SK-N-SH (cell line): ENCODE measurements at places on chromosomes 2 and 18.

- no peak for DNase-seq
Measured at GRCh38 chr2:233189025-233189424, 62.4 kb upstream of the ATG16L1 start.

DNA sequence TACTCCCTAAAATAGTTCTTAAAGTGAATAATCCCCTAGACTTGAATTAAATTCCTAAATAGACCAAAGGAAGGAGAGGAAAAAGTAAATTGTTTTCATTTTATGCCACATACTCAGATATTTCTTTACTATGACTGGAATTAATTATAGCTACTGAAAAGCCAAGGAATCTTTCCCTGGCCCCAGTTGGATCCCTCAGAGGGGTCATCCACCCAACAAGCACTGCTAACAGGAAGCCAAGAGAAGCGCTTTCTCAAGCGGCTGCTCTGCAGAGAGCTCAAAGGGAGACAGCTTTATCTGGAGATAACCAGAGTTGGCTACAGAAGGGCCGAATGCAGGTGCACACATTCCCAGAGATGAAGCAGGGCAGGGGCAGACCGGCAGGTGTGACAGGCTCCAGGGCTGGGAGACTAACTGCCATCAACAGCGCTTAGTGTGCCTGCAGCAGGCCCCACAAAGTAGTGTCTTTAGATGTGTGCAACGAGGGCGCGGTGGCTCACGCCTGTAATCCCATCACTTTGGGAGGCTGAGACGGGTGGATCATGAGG is 51.1 kb downstream of the POLR1A start:
- no peak for DNase-seq

- DNase-seq = no peak
Measured at GRCh38 chr2:135893374-135893794, 17.1 kb upstream of the MCM6 start.

GRCh38 chr2:16094811-16095210 is 154.5 kb downstream of the MYCN start:
- DNase-seq = peak; percentile 18

GRCh38 chr2:47089083-47089464 is 66.0 kb downstream of the STPG4 start:
- peak; percentile 38 for DNase-seq

GRCh38 chr2:225028572-225028971 is 13.7 kb downstream of the DOCK10 start:
- DNase-seq = no peak

GRCh38 chr18:14933964-14934363 is 186.0 kb downstream of the ANKRD30B start:
- DNase-seq = no peak

DNA sequence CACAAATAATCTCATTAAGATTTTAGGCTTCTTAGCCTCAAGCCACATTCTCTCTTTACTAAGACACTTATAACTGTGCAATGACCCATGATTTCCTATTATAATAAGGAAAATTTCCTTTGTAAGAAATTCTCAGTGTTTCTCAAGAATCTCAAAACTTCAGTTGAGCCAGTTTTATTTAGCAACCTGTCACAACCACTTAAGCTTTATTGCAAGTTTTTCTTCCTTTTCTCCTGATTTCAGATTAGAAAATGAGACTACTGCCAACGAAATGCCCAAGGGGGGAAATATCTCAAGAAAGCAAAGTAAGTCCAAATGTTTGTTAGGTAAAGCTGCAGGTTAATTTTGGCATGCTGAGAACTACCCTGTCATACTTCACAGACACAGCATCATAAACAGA is 178.5 kb downstream of the THADA start:
- DNase-seq = no peak

DNA sequence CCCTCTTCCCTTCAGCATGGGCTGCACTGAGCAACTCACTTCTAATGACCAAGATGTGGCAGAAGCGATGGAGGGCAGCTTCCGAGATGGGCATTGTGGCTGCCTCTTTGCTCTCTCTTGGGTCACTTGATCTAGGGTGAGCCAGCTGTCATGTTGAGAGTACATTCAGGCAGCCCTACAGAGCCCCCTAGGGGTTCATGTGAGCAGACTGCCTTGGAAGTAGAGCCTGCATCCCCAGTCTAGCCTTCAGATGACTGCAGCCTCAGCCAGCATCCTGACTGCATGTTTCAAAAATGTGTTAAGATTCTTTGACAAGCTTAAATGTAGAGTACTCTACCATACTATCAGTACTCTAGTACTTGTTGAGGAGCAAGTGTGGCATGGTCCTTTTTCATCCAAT is 143.9 kb downstream of the NCK2 start:
- DNase-seq = no peak

DNA sequence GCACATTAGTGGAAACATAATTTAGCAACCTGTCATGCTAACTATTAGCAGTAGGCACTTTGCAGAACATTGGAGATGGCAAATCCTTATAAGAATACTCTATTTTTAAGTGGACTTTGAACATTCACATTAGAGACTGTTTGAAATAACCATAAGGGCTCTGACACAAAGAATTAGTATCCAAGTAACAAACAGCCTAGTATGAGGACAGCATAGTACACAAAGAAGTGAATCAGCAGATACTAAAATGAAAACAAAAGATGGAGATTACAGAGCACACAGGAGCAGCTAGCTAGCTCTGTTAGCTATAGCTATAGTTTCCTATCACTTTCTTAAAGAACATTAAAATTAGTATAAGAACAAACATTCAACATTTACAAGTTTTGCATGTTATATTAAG is 256.3 kb upstream of the SPOPL start:
- no peak for DNase-seq

DNA sequence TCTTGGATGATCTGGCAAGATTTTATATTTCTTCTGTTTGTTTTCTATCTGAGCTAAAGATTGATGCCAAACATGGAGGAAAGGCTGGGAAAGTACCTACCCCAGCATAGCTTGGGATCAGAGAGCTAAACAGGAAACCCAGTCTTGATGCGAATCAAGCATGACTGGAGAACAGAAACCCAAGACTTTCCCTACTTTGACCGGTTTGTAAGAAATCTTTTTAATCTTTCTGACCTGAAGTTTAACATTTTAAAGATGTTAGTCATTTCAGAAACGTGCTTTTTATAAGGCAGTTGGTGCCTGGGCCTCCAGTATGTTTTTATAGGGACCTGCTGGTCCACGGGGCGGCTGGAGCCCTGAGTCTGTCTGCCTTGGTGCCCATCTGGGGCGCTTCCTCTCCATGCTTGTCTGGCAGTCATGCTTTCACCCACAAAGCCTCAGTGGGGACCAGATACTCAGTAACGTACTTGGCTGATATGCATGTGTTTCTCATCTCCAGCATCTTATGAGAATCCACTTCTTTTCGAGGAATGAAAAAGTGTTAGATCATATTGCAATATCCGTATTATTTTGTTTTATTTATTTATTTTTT is 266.5 kb downstream of the PTGR3 start:
- DNase-seq = no peak

DNA sequence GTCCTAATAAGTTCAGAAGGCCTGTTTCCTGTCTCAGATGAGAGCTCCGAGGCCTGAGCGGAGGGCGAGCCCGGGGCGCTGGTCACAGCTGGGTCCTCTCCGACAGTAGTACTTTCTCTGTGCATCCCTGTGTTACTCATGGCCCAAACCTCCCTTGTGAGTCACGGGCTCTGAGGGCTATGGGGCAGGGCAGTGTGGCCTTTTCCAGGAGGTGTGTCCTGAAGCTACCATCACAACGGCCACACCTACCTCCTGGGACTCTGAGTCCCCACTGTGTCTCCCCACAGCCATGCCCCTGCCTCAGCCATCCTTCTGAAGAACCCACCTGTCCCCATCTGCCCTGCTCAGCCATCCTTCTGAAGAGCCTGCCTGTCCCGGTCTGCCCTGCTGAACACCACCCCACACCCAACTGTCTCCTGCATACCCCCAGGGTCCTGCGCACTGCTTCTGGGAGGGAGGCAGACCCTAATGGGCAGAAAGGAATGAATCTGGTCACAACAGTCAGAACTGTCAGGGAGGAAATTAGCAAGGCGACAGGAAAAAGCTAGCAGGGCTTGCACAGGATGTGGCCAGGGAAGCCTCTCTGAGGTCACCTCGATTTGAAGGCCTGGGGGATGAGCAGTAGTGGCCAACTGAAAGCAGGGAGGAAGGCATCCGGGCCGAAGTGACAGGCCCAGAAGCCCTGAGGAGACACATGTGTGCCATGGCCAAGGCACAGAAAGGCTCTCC is 145.4 kb upstream of the RIOK3 start:
- no peak for DNase-seq

DNA sequence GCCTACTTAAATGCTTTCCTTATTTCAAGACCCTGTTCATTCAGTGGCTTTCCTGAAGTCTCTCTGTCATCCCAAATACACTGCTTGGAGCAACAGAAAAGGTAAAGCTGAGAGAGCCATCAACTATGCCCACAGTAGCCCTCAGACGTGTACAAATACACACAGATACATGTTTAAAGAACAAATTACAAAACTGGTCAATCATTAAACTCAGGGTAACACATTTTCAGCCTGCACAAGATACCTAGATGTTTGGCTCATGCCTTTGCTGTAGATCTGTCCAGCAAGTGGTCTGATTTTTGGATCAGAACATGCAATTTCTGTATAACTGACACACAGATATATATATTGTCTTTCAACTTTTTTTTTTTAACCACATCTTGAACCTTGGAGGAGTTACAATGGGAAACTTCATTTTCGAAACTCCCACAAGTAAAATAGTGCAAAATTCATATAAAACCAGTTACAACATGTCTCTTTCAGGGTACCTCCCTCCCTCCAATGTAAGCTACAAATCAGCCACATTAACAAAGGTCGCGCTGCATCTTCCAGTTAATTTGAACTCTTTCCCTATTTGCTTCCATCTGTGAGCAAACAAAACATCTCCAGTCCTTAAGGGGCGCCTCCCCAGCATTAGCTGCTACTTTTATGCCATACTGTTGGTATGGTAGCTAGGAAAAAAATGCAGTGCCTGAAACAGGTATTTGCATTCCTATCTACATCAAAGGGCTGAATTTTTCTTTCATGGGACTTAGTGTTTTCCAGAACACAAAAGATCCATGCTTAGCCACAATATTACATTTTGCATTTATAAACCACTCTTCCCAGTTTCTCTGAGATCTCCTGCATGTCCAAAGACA is 311.9 kb downstream of the NRXN1 start:
- DNase-seq = no peak

GRCh38 chr2:121093692-121094091 is 191.3 kb downstream of the TFCP2L1 start:
- DNase-seq = no peak

GRCh38 chr2:41934329-41934958 is 113.4 kb upstream of the PKDCC start:
- DNase-seq = no peak

- DNase-seq = no peak
Measured at GRCh38 chr2:144201868-144202468, 318.0 kb downstream of the ZEB2 start.

DNA sequence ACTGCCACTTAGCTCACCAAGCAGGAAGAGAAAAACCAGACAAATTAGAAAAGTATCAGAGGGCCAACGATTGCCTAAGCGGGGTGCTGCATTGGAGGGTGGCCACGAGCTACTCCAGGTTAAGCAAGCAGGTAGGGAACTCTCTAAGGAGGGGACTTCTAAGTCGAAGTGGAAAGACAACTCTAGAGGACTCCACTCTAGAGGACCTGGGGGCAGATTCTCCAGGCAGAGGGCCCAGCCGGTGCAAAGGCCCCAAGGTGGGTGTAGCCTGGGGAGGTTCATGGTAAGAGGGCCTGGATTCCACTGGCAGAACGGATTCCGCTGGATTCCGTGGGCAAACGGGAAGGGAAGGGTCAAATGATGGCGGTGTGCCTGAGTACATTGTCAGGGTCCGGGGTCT is 12.7 kb downstream of the FBLN7 start:
- DNase-seq = no peak

DNA sequence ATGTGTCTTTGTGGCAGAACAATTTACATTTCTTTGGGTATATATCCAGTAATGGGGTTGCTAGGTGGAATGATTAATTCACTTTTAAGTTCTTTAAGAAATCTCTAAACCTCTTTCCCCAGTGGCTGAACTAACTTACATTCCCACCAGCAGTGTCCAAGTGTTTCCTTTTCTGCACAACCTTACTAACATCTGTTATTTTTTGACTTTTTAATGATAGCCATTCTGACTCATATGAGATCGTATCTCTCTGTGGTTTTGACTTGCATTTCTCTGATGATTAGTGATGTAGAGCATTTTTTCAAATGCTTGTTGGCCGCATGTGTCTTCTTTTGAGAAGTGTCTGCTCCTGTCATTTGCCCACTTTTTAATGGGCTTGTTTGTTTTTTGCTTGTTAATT is 43.1 kb upstream of the PTH2R start:
- DNase-seq = no peak

GRCh38 chr18:6057604-6058003 is 162.3 kb upstream of the TMEM200C start:
- DNase-seq = no peak

DNA sequence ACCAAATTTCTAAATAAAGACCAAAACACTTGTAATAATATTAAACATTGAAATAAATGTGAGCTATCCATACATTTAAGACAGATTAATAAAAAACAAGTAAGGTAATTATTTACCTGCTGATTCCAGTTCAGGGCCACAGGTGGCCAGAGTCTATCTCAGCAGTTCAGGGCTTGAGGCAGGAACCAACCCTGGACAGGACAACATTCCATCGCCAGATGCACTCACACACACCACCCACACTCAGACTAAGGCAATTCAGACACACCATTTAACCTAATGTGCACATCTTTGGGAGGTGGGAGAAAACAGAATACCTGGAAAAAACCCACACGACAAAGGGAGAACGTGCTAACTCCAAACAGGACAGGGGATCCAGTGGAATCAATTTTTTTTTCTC is 14.1 kb upstream of the WDSUB1 start:
- DNase-seq = no peak

DNA sequence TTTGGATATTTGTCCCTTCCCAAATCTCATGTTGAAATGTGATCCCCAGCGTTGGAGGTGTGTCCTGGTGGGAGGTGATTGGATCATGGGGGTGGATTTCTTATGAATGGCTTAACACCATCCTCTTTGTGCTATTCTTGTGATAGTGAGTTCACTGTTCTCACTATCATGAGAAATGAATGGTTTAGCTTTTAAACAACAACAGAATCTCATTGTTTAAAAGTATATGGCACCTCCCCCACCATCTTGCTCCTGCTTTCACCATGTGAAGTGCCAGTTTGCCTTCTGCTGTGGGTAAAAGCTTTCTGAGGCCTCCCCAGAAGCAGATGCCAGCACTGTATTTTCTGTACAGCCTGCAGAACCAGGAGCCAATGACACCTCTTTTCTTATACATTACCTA is 38.1 kb downstream of the KIAA1328 start:
- DNase-seq = no peak

DNA sequence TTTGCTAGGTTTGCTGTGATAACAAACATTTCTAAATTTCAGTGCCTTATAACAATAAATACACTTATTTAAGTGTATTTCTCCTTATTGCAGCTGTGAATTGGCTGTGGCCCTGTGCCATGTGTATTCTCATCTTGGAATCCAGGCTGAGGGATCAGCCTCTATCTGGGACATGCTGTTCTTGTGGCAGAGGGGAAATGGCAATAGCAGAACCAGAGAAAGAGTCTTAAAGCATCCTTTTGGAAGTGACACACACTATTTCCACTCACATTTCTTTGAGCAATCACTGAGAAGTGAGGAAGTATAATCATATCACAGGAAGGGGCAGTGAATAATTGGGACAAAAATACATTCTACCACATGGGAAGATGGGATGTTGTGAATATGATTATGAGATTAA is 66.2 kb upstream of the PROKR1 start:
- DNase-seq = no peak
